Tibial artery (tissue), 4 donors: ENCODE measurements at places on chromosomes 2 and 18.

- no peak for DNase-seq
Measured at GRCh38 chr2:231290321-231291015, 92.0 kb downstream of the ARMC9 start.

DNA sequence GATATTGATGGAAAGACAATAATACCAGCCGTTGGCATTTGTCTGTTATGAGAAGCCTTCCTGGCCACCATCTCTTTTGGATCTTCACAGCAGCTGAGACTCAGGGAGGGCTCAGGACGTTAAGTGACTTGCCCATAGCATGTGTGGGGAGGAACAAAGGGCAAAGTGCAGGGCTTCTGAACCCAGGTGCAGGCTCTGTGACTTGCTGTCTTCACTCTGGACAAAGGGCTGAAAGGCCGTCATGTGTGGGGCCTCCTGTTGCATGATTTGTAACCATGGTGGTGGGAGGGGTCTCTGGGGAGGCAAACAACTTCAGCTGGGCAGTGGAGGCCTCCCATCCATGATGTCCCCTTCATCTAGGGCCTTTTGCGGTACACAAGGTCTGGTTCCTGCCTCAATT is 65.5 kb upstream of the SIX2 start:
- DNase-seq, result no peak

- DNase-seq, result no peak
Measured at GRCh38 chr2:15546297-15547098, 14.6 kb downstream of the NBAS start.

- DNase-seq, result no peak
Measured at GRCh38 chr2:206001912-206002311, 84.1 kb downstream of the INO80D start.

- DNase-seq, result no peak
Measured at GRCh38 chr18:63445037-63445436, 22.8 kb upstream of the VPS4B start.

- DNase-seq, result no peak
Measured at GRCh38 chr2:134290358-134290757, 36.5 kb downstream of the MGAT5 start.

GRCh38 chr18:731185-731584 is 18.8 kb upstream of the ENOSF1 start:
- DNase-seq, result no peak
